ENCODE measurements at places on chromosomes 12 and 14.
A peak's percentile ranks its signal among the peaks of the same experiment; 100 is the strongest.

DNA sequence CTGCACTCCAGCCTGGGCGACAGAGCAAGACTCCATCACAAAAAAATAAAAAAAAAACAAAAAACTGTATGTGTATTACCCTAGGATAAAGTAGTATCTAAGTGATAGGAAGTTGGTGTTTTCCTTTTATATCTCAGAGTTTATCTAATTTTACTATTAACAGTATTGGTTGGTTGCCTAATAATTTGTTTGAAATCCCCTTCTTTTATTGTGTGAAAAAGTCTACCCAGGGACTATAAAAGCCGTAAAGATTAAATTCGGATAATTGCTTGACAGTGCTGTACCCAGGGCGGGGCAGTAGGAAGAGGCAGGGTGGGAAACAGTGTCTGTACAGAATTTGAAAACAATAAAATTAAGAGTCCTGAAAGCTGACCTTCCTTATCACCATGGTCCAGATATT lies 78.4 kb downstream of the RASSF8 start:
- no peak for DNase-seq

- no peak for DNase-seq
Observed at GRCh38 chr12:10016881-10017280, 6.5 kb downstream of the CLEC12B start.

DNA sequence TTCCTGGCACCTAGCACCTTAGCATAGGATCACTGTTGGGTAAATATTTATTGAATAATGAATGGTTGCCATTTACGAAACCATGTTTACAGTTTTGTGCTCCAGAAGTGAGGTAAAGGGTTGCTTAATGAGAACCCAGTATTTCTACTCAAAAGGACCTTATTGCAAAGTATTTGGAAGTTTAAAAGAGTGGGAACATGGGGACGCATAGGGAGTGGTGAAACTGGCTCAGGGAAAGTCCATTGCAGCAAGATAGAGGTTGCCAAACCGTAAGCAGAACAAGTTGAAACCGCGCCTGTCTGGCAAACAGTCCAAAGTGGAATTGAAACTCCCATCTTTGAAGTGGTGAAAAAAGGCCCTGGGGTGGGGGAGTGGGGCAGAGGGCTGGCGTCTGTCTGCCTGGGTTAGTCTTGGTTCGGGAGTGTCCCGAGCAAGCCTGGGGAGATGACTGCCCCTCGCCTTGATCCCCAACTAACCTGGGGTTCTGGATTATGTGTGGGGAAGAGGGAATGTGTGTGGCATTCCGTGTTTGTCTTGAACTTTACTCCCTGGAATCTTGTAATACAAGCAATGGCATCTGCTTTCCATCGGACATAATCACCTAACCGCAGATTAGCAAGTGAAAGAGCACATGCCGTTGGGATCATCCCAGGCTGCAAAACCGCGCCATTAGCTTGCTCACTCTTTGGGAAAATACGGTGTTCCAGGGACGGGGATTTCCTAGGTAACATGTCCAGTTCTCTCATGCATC lies 7.2 kb downstream of the ALDH2 start:
- no peak for DNase-seq

GRCh38 chr12:98757455-98757854 lies 112.4 kb downstream of the APAF1 start:
- DNase-seq: no peak

- DNase-seq: no peak
Observed at GRCh38 chr14:34409721-34410120, 52.3 kb downstream of the SPTSSA start.

DNA sequence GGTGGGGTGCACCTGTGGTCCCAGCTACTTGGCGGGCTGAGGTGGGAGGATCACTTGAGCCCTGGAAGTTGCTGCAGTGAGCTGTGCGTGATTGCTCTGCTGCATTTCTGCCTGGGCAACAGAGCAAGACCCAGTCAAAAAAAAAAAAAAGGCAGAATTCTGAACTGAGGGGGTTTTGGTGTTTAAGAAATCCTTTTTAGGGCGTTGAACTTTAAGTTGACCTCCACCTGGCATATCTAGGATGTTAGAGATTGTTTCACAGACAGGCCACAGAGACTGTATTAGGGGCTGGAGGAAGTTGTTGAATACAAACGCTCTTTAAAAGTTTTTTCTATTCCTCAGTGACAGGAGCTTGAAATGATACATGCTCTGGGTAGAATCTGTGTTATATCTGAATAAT lies 60.5 kb downstream of the FBXW8 start:
- DNase-seq: no peak

DNA sequence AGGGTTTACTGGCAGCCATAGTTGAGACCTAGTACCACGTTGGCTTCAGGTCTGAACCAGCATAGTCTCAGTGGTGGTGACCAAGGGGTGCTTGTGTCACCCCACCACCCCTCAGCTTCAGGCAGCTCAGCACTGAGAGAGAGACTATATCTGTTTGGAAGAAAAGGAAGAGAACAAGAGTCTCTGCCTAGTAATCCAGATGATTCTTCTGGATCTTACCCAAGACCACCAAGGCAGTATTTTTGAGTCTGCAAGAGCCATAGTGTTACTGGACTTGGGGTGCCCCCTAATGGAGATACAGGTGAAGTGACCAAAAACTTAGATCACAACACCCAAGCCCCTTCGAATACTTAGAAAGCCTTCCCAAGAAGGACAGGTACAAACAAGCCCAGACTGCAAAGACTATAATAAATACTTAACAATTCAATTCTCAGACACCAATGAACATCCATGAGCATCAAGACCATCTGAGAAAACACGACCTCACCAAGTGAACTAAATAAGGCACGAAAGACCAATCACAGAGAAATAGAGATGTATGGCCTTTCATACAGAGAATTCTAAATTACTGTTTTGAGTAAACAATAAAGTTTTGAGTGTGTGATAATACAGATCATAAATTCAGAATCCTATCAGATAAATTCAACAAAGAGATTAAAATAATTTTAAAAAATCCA lies 107.0 kb downstream of the HELB start:
- peak; percentile 34 for DNase-seq

DNA sequence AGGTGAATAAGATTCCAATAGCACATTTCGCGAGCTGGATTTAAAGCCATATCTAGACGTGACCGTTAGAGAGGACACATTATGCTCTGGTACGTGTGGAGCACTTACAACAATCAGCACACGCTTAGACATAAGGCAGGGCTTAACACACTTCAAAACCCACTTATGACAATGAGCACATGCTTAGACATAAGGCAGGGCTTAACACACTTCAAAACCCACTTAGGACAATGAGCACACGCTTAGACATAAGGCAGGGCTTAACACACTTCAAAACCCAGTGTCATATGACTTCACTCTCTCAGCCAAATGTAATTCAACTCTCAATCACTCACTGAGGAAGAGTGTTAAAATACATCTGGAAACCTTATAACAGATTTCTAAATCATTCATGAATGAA lies 11.2 kb upstream of the PLD4 start:
- DNase-seq: no peak

DNA sequence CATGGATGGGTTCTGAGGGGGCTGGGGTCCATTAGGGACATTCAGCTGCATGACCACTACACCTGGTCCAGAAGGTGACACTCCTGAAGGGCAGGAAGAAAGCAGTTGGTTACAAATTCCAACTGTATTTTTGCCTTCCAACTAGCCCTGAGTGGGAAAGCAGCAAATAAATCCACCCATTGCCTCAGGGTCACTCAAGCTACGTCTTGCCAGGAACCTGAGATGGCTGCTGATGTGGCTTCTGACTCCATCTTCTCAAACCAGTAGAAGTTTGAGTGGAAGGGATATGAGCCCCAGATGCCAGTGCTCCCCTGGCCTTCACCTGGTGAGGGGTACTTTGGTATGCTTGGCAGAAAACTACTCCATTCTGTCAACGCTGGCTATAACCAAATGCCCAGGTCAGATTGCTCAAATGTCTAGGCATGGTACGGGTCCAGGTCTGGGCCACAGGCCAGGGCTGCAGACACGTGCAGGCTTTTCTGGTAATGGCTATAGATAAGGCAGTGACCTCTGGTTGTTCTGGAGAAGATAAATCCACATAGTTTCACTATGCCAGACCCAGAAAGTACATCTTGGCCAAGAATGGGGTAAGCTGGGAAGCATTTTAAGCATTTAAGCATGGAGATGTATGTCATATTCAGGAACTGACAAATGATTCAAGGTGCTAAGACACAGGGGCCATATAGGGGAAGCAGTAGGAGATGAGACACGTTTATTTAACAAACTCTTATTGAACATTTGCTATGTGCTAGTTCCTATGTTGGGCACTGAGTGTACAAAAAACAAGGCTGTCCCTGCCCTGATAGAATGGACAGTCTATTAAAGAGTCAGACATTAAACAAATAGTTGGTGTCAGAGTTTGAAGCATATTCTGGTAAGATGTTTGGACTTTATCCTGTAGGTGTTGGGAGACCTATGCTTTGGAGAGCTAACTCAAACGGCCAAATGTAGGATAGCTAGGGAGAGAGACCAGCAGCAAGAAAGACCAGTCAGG lies 8.3 kb upstream of the STAC3 start:
- DNase-seq: no peak

DNA sequence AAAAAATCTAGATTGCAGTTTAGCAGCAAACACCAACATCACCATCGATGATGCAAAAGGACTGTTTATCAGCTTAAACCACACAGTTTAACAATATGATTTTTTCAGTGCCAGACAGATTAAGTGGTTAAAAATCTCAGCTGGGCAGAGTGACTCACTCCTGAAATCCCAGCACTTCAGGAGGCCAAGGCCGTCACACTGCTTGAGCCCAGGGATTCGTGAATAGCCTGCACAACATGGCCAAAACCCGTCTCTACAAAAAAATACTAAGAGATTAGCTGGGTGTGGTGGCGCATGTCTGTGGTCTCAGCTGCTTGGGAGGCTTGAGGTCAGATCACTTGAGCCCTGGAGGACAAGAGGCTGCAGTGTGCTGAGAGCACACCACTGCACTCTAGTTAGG lies 8.9 kb downstream of the RSRC2 start:
- no peak for DNase-seq

DNA sequence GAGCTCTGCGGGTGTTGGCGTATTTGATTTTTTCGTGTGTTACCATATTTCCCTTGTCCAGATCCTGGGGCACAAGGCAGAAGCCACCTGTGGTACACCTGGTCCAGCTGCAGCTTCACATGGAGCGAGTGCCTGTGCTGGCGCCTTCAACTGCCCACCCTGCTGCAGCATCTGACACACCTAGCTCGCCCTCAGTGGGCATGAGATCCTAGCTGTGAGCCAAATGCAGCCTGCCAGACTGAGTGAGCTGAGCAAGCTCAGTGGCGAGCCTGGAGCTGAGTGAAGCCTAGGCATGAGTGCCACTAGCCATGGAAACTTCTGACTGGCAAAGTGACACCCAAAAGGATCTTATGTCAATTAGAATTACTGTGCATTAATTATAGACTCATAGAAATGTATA lies 1226.8 kb upstream of the FLRT2 start:
- DNase-seq: no peak

DNA sequence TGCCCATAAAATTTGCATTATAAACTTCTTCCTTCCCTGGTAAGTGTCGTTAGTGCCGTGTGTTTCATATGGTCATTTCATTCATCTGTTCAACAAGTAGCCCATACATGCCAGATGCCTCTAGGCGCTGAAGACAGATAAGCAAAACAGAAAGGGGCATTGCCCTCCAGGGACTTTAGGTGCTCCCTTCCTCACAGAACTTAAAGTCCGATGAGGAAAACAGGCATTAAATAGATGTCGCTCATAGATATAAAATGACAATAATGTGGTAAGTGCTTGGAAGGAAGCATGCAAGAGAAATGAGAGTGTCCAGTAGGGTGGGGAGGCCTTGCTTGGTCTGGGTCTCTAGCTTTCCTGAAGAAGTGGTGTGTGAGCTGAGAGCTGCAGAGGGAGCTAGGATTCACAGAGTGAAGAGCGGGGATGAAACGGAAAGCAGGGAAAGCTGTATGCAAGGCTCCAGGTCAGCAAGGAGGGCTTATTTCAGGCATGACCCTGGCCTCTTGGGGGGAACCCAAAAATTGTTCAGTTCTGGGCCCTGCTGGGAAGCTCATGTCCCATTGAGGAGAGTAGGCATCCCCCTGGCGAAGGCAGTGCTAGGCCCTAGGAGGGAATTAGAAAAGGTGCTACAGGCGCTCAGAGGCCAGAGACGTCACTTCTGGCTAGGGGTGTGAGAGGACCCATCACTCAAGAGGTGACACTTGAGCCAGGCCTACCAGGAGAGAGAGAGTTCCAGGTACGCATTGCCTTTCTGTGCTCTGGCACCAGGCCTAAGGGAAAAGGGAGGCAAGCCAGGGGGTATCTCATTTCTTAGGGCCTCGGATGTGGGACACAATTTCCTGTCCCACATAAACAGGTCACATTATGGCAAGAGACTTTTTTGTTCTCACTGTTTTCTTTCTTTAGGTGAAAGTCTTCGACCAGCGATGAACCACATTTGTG lies 11.9 kb downstream of the UBE3B start:
- no peak for DNase-seq

DNA sequence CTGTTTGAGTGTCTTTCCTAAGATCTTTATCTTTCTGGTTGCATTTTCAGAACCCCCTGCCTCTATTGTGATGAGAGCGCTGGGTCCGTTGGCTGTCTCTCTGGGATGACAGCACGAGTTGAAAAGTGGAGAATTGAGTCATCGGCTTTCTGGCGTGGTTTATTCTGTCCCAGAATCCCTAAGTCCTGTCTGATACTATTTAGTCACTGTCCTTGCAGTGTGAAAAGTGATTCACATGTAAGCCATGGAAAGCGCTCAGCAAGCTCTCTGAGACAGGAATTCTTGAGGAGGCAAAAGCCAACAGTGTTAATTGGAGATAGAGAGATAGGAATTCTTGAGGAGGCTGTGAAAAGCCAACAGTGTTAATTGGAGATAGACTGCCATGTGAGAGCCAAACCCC lies 121.7 kb downstream of the CHST11 start:
- DNase-seq: peak; percentile 67

DNA sequence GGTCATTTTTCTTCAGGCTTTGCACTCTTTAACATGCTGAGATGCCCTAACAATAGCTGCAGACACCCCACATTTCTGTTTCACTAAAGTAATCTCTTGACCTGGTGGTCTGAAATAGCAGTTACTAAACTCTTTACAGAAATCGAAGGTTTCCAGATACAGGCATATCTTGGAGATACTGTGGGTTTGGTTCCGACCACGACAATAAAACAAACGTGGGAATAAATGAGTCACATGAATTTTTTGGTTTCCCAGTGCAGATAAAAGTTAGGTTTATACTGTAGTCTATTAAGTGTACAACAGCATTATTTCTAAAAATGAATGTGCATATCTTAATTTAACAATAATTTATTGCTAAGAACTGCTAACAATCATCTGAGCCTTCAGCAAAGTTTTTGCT lies 208.7 kb downstream of the EGLN3 start:
- no peak for DNase-seq

- no peak for DNase-seq
Observed at GRCh38 chr14:90819734-90820393, 3.6 kb upstream of the TTC7B start.

Measured in activated CD4-positive, alpha-beta T cell treated with anti-CD3 and anti-CD28 coated beads for 48 hours (primary cell).